ENCODE measurements at places on chromosomes 12 and 14. TPM values are rescaled to one million over a fixed set of nuclear protein-coding genes. Genes with fewer than 3 reads are reported as not detected.

DNA sequence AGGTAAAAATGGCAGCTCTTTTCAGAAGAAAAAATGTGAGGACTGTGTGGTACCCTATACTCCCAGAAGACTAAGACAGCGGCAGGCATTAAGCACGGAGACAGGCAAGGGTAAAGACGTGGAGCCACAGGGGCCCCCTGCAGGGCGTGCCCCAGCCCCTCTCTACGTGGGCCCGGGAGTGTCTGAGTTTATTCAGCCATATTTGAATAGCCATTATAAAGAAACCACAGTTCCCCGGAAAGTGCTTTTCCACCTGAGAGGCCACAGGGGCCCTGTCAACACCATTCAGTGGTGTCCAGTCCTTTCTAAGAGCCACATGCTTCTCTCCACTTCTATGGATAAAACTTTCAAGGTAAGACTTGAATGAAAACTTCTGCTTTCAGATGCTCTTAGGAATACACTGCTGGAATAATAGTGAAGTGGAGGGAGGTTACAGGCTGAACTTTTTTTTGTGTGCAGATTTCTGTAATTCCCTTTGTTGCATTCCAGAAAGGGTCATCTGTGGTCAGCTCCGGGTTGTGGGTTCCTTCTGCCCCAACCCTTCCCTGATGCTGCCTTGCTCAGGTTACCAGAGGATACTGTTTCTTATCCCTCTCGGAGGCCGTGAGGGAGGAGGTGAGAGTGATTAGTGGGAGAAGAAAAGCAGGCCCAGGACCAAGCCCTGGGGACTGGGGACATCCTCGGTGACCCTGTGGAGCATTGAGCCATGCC, 58.4 kb downstream of the SLC25A47 start:
- no peak for DNase-seq

DNA sequence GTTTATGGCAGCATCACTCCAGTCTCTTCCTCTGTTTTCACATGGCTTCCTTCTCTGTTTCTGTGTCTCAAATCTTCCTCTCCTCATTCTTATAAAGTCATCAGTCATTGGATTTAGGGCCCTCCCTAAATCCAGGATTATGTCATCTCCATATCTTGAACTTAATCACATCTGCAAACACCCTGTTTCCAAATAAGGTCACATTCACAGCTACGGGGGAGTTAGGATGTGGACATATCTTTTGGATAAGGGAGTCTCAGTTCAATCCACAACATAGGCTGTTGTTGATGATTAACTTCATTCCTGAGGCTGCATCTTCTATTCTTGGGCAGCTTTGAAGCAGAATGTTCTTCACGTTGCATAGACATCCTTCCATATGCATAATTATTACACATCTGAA, 40.3 kb upstream of the NTF3 start:
- DNase-seq, result no peak

DNA sequence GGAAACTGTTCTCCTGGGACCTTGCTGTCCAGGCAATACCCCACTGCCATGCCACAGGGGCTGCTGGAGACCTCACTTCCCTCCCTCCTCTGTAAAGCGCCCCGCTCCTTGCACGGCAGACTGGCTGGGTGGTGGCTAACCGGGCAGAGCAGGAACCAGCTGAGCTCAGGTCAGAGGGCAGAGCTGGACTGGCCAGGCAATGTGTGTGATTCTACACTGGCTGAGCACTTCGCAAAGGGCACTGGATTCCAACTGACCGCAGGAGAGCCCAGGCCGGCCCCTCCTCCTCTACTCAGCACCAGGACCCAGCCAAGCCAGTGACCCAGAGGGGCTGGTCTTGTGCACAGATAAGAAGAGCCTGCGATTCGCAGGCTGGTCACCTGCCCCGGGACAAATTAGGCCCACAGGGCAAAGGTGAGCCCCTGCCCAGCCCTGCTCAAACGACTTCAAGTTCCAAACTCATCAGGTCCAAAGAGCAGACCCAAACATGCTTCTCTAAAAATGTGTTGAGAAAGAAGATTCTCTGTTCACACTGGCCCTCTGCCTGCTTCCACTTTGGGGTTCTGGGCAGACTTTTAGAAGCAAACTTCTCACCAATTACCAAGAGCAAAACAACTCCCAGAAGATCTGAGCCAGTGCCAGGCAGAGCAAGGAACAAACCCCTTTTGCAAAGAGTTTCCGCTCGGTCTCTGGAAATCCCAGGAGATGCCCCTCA, 54.9 kb upstream of the DIO3 start:
- no peak for DNase-seq

The KIF26A gene
- 5.9 TPM for polyA plus RNA-seq
